Renal cortical epithelial cell (primary cell): ENCODE measurements at places on chromosomes 2 and 18. TPM values are rescaled to one million over a fixed set of nuclear protein-coding genes. Genes with fewer than 3 reads are reported as not detected.

The SERPINB11 gene
- not detected in 2 replicates for total RNA-seq

The RFTN2 gene
- under 0.01 and 0.05 TPM in 2 replicates for total RNA-seq

The TLX2 gene
- 0.05 TPM in 1 of 2 replicates, not detected in the other for total RNA-seq

The RAB6C gene
- not detected in 2 replicates for total RNA-seq

The ACYP2 gene
- 5.0 and 13.6 TPM in 2 replicates for total RNA-seq

The ALK gene
- not detected in 2 replicates for total RNA-seq

The DYNAP gene
- not detected in 2 replicates for total RNA-seq

The GCKR gene
- total RNA-seq = 1.4 and 1.6 TPM in 2 replicates

The ACTR1B gene
- total RNA-seq = 75.3 and 89.3 TPM in 2 replicates

The C2orf78 gene
- not detected in 2 replicates for total RNA-seq

The TMX3 gene
- 58.4 and 67.7 TPM in 2 replicates for total RNA-seq

The ABCA12 gene
- total RNA-seq = 7.1 and 11.4 TPM in 2 replicates

The MCM6 gene
- 14.4 and 14.8 TPM in 2 replicates for total RNA-seq

The C2orf81 gene
- total RNA-seq = 1.4 and 3.9 TPM in 2 replicates

The MYO1B gene
- 157 and 165 TPM in 2 replicates for total RNA-seq

The ACVR1 gene
- total RNA-seq = 9.0 and 57.3 TPM in 2 replicates

The PARD3B gene
- total RNA-seq = 5.6 and 16.4 TPM in 2 replicates

The THSD7B gene
- 0.45 TPM in 1 of 2 replicates, not detected in the other for total RNA-seq

The ICOS gene
- total RNA-seq = not detected in 2 replicates

The SLC30A3 gene
- 0.10 TPM in 1 of 2 replicates, not detected in the other for total RNA-seq

The ADAM23 gene
- total RNA-seq = not detected in 2 replicates

The MOGAT1 gene
- not detected in 2 replicates for total RNA-seq

The KLHL30 gene
- 0.40 and 0.87 TPM in 2 replicates for total RNA-seq
